ENCODE measurements at places on chromosomes 4 and X.

- no peak for DNase-seq
Measured at GRCh38 chrX:152899874-152900719, 2.2 kb downstream of the ZNF185 start.

GRCh38 chrX:41457613-41458192 lies 10.6 kb downstream of the NYX start:
- no peak for DNase-seq

DNA sequence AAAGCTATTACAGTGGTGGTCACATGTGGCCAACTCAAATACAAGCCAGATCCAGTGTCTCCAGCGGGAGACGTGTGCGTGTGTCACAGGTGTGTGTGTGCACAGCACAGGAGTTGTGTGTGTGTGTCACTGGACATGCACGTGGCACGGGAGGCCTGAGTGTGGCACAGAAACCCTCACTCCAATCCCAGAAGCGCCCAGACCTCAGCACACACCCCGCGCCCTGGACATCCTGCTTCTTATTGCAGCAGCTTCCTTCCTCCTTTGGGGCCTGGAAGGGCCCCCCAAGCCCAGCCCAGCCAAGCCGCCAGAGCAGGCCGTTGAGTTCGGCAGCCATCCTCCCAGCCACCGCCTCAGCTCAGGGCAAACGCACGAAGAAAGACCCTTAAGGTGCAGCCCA lies 37.9 kb downstream of the ACOX3 start:
- DNase-seq, result no peak

DNA sequence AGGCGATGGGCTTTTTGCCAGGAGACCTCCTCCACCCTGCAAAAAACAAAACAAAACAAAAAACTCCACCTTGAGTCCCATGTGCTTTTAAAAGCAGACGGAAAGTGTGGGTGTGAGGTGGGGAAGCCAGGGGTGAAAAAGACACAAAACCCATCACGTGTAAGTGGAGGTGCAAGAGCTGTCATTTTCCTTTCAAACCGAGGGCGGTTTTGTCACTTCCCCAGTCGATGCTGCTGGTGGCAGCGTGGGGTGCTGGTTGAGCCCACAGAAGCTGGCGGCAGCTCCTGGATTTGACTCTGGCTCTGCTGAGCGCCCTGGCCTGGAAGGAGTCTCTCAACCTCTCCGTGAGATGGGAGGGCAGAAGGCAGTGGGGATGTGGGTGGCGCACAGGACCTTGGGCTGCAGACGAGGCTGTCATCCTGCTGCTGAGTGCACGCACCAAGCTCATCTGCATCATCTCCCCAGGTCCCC lies 110.0 kb downstream of the PSAPL1 start:
- DNase-seq, result no peak

GRCh38 chrX:57772637-57773036 lies 92.6 kb upstream of the NLRP2B start:
- DNase-seq, result no peak

Data from stimulated activated CD8-positive, alpha-beta memory T cell treated with anti-CD3 and anti-CD28 coated beads, Interleukin-7, amount 100 ng/mL, for 24 hours (primary cell).